ENCODE measurements at places on chromosomes 1 and 21. TPM values are rescaled to one million over a fixed set of nuclear protein-coding genes. Genes with fewer than 3 reads are reported as not detected.
A peak's percentile ranks its signal among the peaks of the same experiment; 100 is the strongest.

DNA sequence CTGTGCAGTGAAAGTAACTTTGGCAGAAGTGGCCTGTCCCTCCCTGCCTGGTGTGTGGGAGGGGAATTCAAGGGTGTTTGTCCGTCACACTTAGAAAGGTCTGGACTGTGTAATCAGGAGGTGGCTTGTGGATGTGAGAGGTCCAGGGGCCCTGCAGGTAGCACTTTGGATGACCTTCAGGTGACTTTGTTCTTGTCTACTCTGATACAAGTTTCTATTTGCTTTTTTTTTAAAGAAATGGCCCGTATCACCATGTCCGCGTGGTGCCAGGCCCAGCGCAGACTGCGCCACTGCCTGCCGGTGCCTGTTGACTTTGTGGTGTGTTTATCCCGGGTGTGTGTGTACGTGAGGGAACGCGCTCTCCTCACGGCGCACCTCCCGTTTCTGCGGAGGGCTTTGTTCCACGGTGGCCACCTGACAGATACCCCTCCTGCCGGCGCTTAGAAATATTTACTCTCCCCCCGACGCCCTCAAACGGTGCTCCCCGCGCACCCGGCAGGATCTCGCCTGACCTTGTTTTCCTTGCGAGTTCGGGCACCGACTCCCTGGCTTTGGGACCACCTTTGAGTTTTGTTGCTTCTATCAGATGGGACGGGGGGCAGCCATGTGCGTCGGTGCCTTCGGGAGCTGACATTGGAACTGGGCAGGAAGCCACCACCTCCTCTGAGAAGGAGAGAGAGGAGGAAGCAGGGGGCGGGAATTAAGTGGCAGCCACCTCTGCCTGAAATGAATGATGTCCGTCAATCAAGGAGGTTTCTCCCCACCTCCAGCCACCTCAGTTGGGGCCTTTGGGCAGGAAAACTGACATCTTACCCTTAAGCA lies 119.4 kb downstream of the PRDM16 start:
- no peak for DNase-seq

DNA sequence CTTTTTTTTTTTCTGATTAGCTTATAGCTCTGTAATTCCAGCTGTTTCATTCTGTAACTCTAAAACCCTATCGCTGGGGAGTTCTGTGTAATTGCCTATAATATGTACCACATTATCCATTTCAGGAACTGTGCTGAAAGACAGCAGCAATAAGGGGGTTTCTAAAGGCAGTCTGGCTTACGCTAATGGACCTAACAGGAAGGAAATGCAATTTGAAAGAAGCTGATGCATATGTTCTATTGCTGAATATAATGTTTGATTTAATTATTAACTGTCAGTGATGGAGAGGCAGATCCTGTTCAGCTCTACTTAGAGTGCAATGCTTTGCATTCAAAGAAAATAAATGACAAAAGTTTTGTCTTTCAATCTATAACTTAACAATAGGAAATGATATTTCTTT lies 209.4 kb upstream of the SNX7 start:
- no peak for DNase-seq

- no peak for DNase-seq
Measured at GRCh38 chr1:26161415-26162219, 2.7 kb downstream of the FAM110D start.

DNA sequence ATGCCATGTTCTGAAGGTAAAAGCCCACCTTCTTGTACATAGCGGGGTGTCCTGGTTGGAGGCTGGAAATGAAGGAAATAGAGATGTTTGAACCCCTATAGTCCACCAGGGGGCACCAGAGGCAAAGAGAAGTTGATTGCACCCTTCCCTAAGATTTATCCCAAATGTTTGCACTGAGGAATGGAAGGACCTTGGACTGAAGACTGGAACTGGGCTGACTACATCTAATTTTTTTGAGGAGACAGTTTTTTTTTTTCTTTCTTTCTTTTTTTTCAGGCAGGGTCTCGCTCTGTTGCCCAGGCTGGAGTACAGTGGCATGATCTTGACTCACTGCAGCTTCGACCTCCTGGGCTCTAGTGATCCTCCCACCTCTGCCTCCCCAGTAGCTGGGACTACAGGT lies 55.3 kb upstream of the EIF4G3 start:
- DNase-seq = no peak

Gene OR2L5
- total RNA-seq = not detected

Gene OLIG2
- not detected for total RNA-seq

DNA sequence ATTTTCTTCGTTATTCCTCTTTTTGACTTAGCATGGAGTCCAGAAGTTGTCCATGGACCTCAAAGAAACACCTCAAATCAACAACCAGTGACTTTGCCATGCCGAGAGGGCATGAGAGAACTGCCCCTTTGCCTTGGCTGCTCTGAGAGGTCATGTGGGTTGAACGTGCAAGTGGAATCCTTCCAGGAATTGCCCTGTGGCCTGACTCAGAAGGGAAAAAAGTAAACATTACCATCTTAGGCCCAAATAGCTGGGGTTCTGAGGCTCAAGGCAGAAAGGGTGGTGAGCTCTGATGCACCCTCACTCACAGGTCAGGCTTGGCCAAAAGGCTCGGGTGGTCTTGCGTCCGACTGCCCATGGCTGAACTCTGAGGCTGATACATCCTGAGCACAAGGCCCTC lies 15.1 kb downstream of the STUM start:
- no peak for DNase-seq

GRCh38 chr1:54428837-54429518 lies 22.8 kb upstream of the SSBP3 start:
- DNase-seq = no peak

- DNase-seq = no peak
Measured at GRCh38 chr21:25036775-25037174, 570.5 kb downstream of the MRPL39 start.

GRCh38 chr1:43499898-43500297 lies 30.8 kb upstream of the PTPRF start:
- no peak for DNase-seq

Gene THEM5
- total RNA-seq = not detected

Gene TSPAN2
- total RNA-seq = 2.8 TPM

DNA sequence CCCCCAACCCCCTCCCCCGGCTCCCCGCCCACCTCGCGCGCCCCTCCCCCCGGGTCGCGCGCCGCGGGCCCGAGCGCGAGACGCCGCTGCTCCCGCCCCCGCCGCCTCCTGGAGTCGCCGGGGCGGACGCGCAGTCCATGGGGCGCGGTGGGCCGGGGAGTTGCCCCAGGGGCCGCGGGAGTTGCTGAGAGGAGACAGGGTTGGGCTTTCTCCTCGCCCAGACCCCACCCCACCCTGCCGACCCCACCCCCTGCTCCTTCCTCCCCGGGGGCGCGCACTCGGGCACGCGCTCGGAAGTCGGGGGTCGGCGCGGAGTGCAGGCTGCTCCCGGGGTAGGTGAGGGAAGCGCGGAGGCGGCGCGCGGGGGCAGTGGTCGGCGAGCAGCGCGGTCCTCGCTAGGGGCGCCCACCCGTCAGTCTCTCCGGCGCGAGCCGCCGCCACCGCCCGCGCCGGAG lies at the start of gene LAMC1:
LAMC1 (plus strand) TSS at position 275 of the 455 bp plus-strand sequence. CDS start 297 bp downstream, outside the sequence.
- peak; percentile 25 for DNase-seq

Gene UTS2
- not detected for total RNA-seq

- DNase-seq = no peak
Measured at GRCh38 chr1:30317921-30318320, 405.5 kb downstream of the MATN1 start.

- no peak for DNase-seq
Measured at GRCh38 chr1:224160171-224160682, 22.8 kb upstream of the DEGS1 start.

Gene DDR2
- 140 TPM for total RNA-seq

Gene FCRL6
- 0.93 TPM for total RNA-seq

GRCh38 chr1:156121457-156121856 lies 6.9 kb downstream of the LMNA start:
- no peak for DNase-seq

Gene SPRR1A
- total RNA-seq = not detected

Gene EPRS1
- 72.8 TPM for total RNA-seq

GRCh38 chr1:28682840-28683239 lies 14.3 kb downstream of the GMEB1 start:
- DNase-seq = no peak

Gene WDR4
- 28.3 TPM for total RNA-seq

GRCh38 chr1:22295856-22296255 lies 153.0 kb upstream of the WNT4 start:
- no peak for DNase-seq

DNA sequence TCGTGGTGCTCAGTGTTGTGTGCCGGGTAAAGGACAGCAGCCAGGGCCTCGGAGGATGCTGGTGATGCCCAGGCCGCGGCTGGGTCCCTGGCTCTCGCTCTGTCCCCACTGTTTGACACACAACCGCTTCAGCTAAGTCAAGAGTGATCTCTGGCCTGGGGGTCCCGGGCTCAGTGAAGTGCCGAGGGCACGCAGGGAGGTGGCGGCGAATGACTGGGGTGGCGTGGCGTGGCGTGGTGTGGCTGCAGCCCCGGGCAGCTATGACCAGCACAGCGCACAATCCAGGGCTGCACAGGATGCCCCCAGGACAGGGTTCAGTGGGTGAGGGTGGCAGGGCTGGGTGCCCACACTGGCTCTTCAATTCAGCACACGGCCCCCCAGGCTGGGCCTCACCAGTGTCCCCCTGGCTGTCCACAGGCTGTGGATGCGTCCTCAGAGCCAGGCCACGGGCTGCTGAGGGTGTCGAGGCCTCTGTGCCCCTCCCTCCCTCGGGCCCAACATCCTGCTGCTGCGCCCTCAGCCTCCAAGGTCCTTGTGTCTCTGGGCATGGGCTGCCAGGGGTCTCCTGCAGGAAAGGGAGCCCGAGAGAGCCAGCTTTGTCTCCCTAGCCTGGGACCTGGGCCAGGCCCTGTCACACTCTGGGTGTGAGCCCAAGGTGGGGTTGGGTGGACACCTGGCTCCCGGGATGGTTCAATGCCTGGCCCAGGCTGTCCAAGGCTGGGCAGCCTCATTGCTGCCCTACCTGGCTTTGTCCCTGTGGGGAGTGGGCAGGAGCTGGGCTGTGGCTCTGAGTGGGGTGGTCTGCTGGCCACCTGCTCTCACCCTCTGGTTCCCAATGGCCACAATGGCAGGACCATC lies 12.0 kb upstream of the SKI start:
- no peak for DNase-seq

Gene ZYG11A
- total RNA-seq = 0.24 TPM

Gene LORICRIN
- not detected for total RNA-seq

Gene PBX1
- total RNA-seq = 56.5 TPM

Gene NR1I3
- not detected for total RNA-seq

GRCh38 chr1:59150577-59151386 lies 146.1 kb upstream of the FGGY start:
- peak; percentile 66 for DNase-seq

GRCh38 chr1:77542813-77543420 lies 139.5 kb downstream of the ZZZ3 start:
- DNase-seq = no peak

Gene DPM3
- 51.1 TPM for total RNA-seq
